ENCODE measurements at places on chromosomes 3 and 15.

DNA sequence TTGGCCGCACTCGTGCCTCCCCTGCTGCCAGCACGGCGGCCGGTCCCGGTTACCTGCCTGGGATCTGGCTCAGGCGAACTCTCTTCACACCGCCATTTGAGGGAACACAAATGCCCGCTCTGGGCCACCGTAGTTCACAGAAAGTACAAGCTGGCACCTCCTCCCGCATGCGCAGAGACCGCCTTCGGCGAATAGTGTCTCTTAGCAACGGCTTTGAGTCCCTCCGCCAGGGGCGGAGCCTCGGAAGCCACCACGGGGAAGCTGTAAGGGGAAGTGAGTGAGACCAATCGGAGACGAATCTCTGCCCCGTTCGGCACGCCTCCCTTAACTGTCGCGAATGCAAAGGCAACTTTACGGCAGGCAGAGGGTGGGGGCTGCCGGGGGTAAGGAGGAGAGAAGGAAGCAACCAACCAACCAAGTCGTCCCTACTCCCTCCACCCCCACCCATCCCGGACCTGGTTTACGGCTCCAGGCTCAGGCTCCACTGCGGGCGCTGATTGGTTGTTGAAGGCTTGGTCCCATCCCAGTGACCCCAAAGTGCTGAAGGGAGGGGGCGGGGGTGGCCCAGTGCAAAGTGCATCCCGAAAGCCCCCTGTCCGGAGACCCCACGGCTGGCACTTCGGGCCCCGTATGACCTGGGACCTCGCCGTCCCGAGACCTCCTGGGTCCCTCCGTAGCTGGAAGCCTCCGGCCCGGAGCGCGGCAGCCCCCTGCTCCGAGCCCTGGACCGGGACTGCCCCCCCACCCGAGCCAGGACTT is at the start of the genes ASB7 and LINS1:
Gene ASB7, plus strand, starts transcription at position 526 of the 759 bp plus-strand sequence. CDS start 9,628 bp downstream, outside the sequence.
Gene LINS1, minus strand, starts transcription at position 121 of the 759 bp plus-strand sequence. CDS start 21,342 bp downstream, outside the sequence.
- DNase-seq, result peak; percentile 100

GRCh38 chr15:60713119-60714084 is 234.5 kb upstream of the ICE2 start:
- DNase-seq, result no peak

GRCh38 chr3:78277801-78278200 is 1237.9 kb downstream of the ROBO2 start:
- no peak for DNase-seq

DNA sequence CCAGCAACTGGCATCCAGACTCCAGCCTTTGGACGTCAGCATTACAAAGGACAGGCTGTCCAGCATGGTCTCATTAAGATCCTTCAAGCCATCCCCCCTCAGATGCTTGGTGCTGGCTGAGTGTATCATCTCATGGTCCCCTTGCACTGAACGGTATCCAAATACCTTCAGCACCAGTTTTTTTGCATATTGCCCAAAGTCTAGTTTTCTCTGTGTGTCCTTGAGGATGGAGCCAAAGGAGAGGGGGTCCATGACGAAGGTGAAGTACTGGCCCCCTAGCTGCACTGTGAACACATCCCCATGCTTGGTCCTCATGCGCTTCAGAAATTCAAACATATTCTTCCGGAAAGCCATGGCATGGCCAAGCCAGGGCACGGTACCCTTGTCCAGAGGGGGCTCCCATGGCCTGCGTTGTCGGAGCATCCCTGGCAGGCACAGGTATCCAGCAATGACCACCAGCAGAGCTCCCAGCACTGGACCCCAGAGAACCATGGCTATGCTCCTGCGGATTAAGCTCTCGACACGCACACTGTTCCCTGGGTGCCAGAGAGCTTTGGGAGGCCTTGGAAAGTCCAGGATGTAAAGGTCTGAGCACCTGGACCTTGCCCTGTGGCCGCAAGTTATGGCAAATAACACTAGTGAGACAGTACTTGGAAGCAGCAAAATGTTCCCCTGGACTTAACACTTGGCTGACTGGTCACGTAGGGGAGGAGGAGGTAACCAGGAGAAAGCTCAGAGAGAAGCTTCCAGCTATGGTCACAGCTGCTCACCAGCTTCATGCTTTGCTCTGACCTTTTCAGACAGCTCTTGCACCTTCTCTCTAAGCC is at the start of gene CYP8B1:
Gene CYP8B1, minus strand, starts transcription at position 555 of the 827 bp plus-strand sequence. Its CDS starts 63 bp downstream, at position 492.
- DNase-seq, result no peak

- no peak for DNase-seq
Observed at GRCh38 chr3:43035801-43036365, 56.8 kb downstream of the GASK1A start.

DNA sequence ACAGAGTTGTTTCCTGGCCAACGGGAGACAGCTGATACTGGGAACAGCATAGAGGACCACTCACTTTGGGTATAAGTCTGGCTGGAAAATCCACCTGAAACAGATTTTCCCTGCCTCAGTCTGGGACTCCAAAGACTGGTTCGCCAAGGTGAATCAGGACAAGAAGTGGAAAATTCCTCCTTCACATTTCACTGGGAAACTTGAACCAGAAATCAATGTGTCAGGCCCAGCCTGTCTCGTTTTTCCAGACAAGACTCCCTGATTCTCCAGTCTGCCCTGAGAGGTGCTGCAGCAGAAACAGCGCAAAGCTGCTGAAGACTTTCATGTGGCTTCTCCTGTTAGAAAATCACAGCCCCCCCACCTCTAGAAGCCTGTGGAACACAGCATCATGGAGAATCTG is 269.8 kb downstream of the OPA1 start:
- no peak for DNase-seq

GRCh38 chr3:186697510-186697909 is 19.6 kb upstream of the KNG1 start:
- DNase-seq, result no peak

- no peak for DNase-seq
Observed at GRCh38 chr15:99592145-99592791, 26.5 kb downstream of the MEF2A start.

DNA sequence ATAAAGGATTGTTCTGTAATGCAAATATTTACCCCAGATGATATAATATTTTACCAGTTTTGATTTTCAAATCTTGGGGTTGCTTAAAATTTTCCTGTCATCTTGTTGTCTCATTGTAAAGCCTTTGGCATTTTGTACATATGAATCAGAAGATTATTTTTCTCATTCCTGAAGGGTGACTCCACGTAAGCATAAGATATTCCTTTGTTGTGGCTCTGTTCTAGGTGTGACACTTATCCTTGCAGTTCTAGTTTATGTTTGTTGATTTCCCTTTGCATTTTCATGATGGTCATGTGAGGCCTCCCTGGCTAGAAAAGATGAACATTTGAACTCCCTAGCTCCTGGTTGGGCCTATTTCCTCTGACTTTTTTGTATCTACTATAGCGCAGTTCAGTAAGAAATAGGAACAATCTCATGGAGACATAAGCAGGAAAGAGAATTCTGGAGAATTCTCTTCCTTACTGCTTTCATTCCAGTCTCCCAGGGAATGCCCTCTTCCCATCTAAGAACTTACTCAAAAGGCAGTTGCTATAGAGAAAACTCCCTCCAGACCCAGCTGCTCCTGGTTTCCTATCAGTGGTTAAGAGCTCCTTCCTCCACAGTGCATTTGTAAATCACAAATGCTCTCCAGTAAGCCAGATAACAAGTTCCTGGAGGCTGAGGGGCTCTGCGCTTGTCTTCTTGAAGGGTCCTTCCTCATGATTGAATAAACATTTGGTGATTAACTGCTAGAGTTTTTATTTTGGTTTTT is 124.7 kb downstream of the WNT5A start:
- no peak for DNase-seq

DNA sequence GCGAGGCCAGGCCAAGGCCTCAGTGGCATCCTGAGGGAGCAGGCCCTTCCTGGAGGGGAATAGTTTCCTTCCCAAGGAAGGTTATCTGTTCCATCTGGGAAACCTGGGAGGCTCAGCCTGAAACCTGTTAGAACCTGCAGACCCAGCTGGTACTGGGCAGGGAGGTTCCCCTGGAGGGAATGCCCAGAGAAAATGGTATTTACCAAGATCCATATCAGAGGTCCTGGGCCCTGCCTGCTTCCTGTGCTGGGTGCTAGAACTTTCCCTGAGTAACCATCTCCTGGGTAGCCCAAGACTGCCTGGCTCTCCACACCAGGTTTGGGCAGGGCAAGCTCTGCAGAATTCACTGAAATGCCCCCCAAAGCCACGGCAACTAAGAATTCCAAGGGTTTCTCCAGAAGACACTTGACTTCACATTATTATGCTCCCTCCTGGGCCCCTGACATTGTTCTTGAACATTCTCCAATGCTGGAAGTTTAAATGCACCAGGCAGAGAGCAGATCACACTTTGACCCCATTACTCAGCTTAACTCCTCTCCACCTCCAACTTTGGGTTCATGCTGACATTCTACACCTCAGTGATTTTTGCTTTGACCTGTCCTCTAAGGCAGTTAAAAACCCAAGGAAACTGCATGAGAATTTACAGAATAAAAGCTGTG is 2.0 kb downstream of the CA12 start:
- no peak for DNase-seq

DNA sequence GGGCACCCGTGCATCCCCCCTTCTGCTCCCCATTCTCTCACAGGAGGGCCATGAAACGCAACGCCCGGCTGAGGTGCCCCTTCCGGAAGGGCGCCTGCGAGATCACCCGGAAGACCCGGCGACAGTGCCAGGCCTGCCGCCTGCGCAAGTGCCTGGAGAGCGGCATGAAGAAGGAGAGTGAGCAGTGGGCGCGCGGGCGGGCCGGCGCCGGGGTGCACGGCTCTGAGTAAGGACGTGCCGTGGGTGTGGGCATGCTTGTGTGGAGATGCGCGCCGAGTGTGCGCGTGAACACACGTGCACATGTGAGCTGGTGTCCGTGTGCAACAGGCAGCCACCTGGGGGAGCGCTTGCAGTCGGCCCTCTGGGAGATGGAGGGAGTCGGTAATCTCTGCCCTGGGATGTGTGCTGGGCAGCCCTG is 28.1 kb downstream of the NR1I2 start:
- DNase-seq, result no peak

DNA sequence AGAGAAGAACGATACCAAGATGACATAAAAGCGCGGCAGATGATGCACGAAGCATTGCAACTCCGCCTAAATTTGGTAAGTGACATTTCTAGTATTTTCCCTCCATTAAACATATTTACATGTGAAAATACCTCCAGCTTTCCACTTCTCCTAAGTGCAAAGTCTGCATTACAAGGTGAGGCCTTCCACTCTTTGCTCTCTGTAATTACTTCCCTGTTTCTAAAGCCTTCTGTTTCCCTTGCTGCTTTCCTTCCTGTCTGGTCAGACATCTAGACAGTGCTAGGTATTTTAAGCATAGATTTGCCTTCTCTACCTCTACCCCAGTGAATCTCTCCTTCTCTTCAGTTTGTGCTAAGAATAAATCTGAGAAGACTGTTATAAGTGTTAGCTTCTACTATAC is 1.9 kb downstream of the P2RY12 start:
- DNase-seq, result no peak

DNA sequence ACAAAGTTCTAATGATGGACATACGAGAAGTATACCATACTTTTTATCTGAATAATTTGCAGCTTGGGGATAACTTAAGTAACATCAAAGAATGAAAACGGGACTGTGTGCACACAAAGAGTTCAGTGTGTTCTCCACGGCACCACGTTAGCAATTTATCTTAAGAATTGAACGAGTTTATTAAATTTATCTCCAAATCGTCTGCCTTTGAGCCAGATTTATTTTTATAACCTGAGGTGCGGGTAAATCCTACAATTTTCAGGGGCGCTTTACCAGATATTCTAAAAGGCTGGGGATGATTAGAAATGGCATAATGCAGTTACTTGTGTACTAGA is 3.5 kb downstream of the CHD2 start:
- no peak for DNase-seq

DNA sequence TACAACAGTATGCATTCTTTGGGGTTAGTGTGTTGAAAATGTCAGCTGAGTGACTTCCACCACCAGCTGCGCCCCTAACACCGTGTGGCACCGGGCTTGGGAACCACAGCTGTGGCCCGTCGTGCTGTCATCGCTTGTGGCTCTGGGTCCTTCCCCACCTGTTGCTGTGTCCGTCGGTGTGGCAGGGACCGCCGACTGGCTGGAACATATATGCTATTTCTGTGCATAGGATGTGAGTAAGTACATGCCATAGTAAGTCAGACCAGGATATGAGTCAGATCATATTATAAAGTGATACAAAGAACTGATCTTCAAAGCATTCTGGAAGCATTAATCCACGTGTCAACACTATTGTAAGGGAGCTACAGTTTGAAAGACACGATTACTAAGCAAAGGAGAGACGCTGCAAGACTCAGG is 31.9 kb downstream of the EHD4 start:
- peak; percentile 79 for DNase-seq

- DNase-seq, result no peak
Observed at GRCh38 chr3:55780913-55781312, 293.8 kb upstream of the WNT5A start.

- DNase-seq, result no peak
Observed at GRCh38 chr15:48366584-48367312, 35.5 kb downstream of the DUT start.

DNA sequence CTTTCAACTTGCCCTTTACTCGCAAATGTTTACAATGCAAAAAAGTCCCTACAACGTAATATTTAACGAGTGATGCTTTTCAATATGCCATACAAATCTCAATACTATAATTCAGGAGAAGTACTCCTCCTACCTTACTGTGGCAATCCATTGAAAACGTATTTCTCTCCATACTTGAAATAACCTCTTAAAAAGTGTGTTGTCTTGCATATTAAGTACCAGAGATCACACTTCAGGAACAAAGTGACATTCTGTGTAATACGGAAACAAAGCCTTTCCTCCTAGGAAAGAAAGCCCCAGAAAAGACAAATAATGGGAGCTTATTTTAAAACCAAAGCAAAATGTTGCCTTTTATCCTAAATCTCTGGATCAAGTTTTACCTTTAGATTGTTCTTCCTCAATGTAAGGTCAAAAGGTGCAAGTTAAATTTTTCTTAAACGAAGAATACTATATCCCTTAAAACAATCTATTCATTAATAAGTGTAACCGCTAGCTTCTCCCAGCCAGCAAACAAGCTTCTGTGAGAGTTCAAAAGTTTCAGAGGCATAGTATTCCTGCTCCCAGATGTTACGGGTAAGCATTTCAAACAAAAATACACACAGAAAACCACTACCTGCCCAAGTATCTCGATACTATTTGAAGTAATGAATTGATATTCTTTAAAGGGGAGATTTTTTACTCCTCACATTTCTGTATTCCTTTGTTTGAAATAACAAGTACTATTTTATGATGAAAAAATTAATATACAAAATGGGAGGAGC is 1.7 kb downstream of the TJP1 start:
- no peak for DNase-seq

- no peak for DNase-seq
Observed at GRCh38 chr3:190677001-190677400, 163.1 kb downstream of the IL1RAP start.

- no peak for DNase-seq
Observed at GRCh38 chr3:141680620-141681389, 57.3 kb upstream of the RNF7 start.
